ENCODE measurements at places on chromosomes 7 and 10.

DNA sequence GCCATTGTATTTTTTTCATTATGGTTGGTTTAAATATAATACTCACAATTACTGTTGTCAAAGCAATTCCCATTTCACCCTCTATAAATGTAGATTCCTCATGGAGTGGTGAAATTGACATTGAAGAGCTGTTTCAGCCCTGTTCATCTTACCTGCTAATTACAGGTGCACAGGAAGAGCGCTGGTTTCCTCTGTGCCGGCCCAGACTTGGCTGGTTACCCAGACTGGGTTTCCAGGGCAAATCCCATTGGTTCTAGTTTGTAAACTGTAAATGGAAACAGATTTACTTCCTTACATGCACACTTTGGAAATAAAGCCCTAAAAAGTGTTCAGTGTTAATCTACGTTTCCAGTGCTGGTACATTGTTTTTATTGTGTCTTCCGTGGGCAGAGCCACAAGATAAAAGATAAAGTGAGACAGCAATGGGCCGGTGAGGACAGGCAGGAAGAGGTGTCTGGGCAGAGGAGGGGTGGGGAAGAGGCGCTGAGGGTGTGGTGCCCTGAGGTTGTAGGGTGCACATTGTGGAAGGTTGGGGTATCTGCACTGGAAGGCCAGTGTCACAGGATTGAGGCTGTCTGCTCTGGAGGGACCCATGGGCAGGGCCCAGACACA lies 71.6 kb upstream of the ZPBP start:
- DNase-seq: no peak

- DNase-seq: no peak
These were observed 1.4 kb downstream of the HSPA12A start for GRCh38 chr10:116740971-116741370.

GRCh38 chr10:32982293-32982709 lies 24.3 kb upstream of the ITGB1 start:
- no peak for DNase-seq

DNA sequence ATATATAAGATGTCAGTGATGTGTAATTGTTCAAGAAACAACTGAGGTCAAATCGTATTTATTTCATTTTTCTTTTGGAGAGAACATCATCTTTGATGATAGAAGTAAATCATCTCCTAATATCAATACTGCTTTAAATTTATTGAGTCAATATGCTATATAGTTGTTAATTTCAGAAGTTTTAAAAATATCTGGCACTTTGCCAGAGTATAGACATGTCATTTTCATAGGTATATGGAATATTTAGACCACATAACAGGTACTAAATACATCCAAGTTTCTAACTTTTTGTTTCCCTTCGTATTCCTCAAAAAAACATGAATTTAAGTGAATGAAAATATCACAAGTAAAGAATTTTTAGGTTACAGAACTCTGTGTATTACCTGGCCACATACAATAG lies 577.8 kb downstream of the ARL4A start:
- no peak for DNase-seq

- DNase-seq: no peak
These were observed 77.3 kb downstream of the EMX2 start for GRCh38 chr10:117619707-117620405.

GRCh38 chr10:13272164-13272571 lies 27.7 kb downstream of the PHYH start:
- DNase-seq: peak; percentile 55

- no peak for DNase-seq
These were observed 17.6 kb downstream of the ZDHHC6 start for GRCh38 chr10:112429147-112429546.

GRCh38 chr10:120573355-120573754 lies 116.3 kb downstream of the PLPP4 start:
- no peak for DNase-seq

- DNase-seq: peak; percentile 0
These were observed 98.7 kb downstream of the CALCR start for GRCh38 chr7:93475811-93476210.

DNA sequence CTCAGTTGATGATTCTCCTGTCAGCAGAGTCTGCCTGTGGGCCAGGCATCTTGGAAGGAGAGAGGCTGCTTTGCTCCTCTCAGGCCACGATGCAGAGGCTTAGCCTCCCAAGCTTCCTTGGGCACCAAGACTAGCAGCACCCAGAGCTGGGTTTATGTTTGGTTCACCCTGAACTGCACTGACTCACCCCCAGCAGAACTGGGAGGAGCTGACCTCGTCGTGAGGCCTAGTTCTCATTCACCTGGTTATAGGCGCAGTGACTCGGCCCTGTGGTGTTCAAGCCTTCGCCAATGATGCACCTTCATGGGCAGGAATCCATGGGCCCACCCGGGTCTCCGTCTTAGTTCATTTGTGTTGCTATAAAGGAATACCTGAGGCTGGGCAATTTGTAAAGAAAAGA lies 122.0 kb upstream of the ZNF438 start:
- DNase-seq: no peak

GRCh38 chr7:80642871-80643270 lies 4.4 kb downstream of the CD36 start:
- no peak for DNase-seq

DNA sequence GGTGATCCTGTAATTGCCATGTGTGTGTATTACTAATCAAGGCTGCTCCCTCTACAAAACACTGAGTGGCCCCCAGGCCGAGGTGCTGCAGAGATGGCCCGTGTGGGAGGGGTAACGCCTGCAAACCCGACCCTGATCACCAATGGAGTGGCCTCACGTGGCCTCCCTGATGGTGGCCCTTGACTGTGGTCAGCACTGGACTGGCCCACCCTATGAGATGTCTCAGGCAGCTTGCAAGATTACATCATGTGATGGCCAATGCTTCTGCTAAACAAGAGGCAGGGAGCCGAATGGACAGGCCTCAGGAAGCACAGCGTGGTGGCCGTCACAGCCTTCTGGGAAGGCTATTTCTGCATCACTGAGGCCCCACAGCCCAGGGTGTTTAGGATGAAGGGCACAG lies 186.4 kb downstream of the MGMT start:
- DNase-seq: no peak

DNA sequence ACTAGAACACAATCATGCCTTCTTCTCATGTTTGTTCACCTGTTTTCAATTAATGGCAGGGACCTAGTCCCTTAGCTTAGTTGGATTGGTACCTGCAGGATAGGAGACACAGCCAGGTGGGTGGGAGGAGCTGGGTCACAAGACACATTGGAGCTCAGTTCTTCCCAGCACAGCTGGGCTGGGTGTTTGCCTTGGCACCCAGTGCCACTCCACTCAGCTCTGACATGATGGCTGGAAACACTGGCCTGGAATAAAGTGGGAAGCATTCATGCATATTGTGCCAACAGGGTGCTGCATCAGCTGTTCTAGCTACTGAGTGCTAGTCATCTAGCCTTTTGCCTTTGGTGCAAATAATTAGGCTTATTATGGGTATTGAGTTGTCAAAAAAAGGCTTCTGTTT lies 226.1 kb downstream of the PTEN start:
- DNase-seq: no peak

DNA sequence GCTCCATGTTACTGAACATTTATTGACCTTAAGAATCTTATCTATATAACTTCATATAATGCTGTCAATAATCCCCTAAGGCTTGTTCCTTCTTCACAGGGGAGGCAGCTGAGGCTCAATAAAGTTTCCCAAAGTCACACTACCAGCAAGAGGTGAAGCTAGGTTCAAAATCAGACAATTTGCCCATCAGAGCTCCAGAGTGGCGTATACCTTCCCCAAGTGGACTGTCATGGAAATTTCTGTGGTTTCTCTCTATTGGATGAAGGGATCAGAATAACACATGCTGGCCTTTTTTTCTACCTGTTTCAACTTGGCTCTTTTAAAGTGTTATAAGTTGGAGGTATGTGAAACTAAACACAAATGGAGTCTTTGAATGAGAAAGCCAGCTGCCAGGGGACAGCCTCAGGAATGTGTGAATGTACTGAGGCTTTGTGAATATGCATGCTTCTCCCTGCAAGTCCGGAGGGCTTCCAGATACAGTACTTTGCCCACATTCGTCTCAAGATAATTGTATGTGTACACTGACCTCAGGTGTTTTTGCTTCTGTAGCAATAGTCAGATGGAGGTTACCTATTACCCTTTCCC lies 656.3 kb upstream of the CELF2 start:
- no peak for DNase-seq

All from left kidney (tissue), 8 donors.